ENCODE measurements at places on chromosomes 13 and 19.

GRCh38 chr13:102757006-102757405 lies 16.6 kb downstream of the TEX30 start:
- DNase-seq, result no peak

- peak; percentile 96 for DNase-seq
Observed at GRCh38 chr19:639253-640160, at the start of gene FGF22. FGF22 (plus strand) TSS chr19:639879; CDS start chr19:639926, 47 bp downstream.

GRCh38 chr13:104170980-104171555 lies 1104.9 kb upstream of the SLC10A2 start:
- DNase-seq, result no peak

DNA sequence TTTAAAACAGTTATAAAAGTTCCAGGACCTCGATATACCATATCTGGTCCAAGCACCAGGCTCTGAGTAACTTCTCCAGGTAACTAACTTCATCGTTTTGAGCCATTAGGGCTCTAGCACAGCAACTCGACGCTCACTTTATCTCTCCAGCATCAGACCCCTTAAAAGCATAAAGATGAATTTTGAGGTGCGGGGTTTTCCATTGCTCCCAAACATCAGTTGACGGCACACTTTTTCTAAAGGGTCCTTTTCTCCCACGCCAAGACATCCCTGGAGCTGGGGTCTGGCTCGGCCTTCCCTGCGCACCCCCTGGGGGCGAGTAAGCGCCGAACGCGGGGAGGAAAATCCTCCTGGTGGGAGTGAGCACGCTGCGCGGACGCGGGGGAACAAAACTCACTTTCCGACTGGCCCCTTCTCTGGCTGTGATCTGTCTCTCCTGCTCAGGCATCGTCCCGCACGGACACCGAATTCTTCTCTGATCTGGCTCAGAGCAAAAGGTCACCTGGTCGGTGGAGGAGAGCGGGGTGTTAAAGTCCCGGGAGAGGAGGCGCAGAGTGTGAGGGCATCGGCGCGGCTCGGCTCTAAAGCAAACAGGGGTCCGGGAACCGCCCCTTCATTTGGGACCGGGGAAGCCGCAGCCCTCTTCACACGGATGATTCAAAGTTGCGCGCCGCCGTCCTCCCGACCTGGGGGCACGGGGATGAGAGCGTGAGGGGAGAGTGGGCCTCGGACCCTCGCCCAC lies at the start of gene ATP7B:
Gene ATP7B, minus strand, starts transcription at position 561 of the 742 bp plus-strand sequence. Its CDS starts 113 bp downstream, at position 448.
- DNase-seq, result peak; percentile 13

All from CD4-positive, alpha-beta T cell treated with Interleukin-17A for 1 hour (primary cell).